ENCODE measurements at places on chromosomes 3 and 15.

- no peak for DNase-seq
Measured at GRCh38 chr15:37061996-37062395, 38.4 kb downstream of the MEIS2 start.

- DNase-seq: no peak
Measured at GRCh38 chr15:32057876-32058425, 27.6 kb downstream of the CHRNA7 start.

- no peak for DNase-seq
Measured at GRCh38 chr3:49600781-49601180, 46.5 kb downstream of the BSN start.

- no peak for DNase-seq
Measured at GRCh38 chr3:125394406-125394805, 19.3 kb upstream of the ZNF148 start.

DNA sequence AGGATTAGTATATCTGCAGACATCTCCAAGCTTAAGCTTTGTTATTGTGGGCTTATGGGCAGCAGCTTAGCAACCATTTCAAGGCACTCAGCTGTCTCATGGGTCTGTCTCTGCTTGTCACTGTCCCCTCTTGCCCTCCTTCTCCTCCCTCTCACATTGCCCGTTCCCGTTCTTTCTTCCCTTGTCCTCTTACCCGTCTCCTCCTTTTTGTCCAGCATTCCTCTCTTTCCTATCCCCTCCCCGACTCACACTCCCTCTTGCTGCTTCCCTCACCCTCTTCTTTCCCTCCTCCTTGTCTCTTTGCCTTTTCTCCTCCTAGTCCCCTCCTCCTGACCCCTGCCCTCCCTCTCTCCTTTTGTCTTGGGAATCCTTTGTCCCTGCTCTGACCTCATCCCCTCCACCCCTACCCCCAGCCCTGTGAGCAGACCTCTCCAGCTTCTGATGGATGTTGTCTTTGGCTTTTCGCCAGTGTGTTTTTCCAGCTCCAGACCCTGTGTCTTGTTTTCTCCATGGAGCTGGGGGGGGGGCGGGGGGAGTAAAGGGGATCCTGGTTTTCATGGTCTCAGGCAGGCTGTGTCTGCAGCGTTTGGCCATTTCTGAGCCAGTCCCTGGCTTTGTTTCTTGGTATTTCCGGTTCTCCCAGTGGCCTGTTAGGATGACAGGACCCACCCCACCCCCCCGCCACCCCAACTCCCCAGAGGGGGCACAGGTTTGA, 47.9 kb upstream of the TRAK1 start:
- DNase-seq: no peak

DNA sequence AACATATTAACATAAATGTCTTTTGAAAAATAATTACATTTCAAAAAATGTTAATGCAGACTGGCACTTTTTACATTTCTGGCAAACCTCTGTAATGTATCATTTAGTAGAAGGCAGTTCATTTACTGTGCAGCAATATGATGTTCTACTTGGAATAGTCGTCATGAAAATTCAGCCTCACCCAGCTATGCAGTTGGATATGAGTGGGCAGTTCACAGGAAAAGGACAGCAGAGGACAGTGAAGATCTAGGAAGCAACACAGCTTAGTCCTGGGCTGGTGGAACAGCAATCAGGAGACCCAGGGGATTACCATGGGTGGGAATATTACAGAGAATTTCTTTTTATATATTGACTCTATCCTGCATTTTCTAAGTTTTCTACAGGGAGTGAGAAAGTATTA, 63.6 kb downstream of the ANO10 start:
- no peak for DNase-seq

DNA sequence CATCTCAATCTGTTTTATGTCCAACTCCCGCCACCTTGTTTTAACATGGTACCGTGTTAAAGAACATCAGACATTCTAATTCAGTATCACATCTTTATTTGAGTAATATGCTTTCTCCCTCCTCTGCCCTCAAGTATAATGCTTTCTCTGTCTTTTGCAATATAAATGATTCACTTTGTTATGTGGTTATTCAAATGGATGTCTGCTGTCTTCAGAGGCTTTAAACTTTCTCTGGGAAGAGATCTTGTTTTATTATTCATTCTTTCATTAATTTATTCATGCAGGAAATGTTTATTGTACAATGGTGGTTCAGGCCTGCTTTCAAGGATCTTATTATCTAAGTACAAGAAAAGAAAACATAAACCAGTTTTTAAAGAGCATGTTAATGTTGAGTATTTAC, 57.1 kb downstream of the RAP2B start:
- DNase-seq: no peak

- DNase-seq: no peak
Measured at GRCh38 chr3:122406198-122406597, 9.7 kb downstream of the WDR5B start.

DNA sequence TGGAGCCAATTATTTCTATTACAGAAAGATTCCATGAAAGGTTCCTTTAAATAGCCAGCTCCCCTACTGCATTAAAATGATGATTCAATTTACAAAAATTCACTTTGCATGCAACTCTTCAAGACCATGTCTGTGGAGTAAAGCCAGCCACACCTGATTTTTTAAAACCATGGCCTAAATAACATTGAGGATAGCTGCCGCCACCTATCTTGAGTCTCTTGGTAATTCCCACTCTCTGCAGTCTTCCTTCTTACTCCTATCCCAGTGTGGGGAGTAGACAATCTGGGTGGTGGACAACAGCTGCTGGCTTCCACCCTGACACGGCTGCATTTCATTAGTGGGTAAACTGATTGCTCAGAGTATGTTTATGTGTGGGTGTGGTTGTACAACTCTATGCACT, 10.7 kb downstream of the LRTM1 start:
- no peak for DNase-seq

- no peak for DNase-seq
Measured at GRCh38 chr15:66190746-66191145, 62.8 kb downstream of the MEGF11 start.

- no peak for DNase-seq
Measured at GRCh38 chr15:68113751-68114150, 59.6 kb downstream of the PIAS1 start.

DNA sequence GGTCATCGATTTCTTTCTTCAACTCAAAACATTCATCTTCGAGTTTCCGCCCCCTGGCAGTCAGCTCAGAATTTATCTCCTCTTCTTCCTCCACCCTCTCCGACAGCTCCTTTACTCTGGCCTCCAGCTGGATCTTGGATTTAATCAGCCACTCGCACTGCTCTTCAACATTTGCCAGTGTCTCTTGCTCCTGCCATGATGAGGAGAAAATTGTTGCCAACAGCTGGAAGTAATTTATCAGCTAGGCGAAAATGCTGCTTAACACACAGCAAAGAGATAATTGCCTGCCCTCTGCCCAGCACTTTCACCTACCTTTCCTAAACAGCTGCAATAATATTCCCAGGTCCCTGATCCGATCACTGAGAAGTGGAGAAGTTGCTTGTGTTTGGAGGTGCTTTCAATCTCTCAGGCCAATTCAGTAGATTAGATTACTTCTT, 69.3 kb downstream of the MYH15 start:
- no peak for DNase-seq

- DNase-seq: no peak
Measured at GRCh38 chr15:91228890-91229289, 128.8 kb downstream of the SV2B start.

DNA sequence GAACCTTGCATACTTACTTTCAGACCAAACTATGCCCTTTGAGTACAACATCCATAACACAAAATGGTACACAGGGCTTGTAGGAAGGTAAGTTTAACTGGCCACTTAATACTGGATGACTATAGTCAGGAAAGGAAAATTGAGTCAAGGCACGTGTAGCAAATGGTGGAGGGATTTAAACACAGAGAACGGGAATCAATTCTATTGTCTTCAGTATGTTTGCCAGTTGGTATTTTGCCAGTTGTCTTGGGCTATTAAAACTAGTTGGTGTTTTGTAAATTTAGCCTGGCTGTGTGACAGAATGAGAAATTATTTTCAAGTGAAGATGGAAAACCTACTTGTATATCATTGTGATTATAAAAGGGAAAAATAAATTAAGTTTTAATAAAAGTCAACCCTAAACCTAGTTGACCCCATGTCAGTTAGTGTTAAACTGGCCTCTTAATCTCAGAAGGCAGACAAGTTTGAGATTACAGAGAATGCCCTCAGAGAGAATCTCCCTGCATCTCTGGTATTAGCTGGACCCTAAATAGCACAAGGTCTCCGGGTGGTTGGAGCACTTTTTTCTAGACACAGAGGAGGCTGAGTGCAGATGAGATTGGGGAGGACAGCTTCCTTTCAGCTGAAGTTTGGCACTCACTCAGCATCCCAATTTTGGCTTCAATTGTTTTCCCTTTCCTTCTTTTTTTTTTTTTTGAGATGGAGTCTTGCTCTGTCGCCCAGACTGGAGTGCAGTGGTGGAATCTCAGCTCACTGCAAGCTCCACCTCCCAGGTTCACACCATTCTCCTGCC, 91.2 kb downstream of the MB21D2 start:
- DNase-seq: no peak

DNA sequence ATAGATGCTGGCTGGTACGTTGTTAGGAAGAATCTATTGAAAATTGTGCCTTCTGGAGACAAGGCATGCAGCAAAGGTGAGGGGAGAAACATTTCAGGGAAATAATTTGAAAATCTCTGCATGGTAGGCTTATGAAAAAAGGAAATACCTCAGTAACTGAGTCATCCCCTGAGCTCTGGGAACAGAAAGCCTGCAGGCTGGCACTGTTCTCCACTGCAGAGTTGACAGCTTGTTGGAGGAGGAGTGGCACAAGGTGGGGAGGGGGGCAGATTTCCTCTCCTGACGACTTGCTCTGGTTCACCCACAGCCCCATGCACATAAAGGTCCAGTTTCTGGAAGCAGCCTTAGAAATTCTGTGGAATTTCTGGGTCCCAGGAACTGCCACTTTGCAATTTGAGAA, 179.4 kb downstream of the ABHD5 start:
- DNase-seq: no peak

DNA sequence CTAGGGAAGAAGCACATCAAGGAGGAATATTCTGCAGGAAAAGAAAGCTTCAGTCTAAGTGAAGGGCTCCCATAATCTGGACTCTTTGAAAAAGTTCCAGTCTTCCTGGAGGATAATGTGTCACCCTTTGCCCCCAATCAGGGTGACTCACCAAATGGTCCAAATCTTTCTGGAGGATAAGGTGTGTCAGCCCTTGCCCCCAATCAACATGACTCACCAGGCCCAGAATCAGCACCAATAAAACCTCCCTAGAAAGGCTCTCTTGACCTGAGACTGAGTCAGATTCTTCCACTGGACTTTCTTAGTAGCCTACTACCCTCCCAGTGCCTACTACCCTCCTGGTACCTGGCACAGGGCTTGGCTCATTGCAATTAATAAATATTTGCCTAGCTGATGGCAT, 9.5 kb upstream of the ARL14 start:
- DNase-seq: no peak

DNA sequence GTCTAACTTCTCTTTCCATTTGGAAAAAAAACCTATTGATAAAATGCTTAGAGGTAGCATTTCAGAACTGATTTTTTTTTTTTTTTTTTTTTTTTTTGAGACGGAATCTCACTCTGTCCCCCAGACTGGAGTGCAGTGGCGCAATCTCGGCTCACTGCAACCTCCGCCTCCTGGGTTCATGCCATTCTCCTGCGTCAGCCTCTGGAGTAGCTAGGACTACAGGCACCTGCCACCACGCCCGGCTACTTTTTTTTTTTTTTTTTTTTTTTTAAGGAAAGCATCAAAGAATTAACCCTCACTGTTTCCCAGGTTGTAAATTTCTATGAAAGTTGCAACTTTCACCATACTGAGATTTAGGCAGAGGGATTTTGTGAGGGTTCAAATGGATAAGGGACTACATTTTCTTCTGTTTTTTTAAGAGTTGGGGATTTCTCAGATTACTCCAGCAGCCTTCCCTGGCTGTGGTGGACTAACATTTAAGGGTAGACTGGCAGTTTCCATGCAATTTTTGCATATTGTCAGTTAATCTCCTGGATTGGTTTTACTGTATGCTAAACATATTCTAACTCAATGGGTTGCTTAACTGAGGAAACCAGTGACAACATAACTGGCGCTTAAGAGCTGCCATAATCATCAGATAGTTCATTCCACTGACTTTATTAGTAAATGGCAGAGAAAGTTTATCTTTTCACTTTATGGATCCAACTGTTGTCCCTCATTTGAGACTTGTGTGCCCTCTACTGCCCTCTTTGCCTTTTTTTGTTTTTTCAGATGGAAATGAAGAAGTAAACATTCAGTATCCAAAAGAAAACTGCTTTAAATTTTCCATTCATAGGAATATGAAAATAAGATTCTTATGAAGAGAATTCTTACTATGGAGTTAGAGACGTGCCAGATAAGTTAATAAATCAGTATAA, 93.7 kb downstream of the NPTN start:
- DNase-seq: no peak

DNA sequence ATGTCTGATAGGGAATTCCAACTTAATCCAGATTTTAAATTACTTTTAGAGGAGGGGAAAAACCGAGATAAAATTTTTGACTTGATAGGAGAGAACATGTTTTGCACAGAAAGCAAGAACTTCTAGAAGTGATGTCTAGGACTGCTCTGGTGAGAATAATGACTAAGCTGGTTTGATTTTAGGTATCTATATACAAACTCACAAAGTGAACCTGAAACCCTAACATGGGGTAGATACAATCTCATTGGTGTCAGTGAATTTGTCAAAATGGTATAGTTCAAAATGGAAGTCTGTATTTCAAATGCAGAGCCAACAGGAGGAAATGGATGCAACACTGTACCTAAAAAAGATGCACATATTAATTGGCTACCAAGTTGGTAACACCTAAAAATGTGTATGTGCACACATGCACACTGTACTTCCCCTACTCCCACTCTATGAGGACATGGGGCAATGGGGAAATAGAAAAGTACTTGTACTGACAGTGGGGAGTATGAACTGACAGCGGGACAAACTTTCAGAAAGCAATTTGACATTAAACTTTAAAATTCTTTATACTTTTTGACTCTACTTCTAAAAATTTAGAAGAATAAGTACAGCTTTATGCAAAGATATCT, 53.0 kb downstream of the NR1I2 start:
- DNase-seq: no peak

- no peak for DNase-seq
Measured at GRCh38 chr15:90463381-90463780, 66.3 kb upstream of the CRTC3 start.

- no peak for DNase-seq
Measured at GRCh38 chr3:40396406-40396805, 9.4 kb downstream of the ENTPD3 start.

DNA sequence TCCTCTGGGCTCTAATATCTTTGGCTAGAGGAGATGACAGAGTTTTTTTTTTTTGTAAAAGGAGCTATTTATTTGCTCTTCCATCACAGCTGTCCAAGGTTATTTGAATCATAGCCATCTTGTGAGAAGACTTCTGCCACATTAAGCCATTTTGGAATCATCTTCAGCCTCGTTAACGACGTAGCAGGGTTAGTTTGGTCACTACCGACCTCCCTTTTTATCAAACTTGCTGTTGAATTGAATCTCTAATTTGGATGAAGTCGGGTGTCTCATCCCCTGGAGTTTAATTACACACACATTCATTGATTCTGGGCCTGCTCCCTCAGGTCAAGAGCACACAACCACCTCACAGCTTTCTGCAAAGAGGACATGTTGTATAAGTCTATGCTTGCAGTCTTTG, 238.7 kb downstream of the CPNE4 start:
- DNase-seq: no peak
